ENCODE measurements at places on chromosomes 2 and 18.

- no peak for DNase-seq
These were observed 96.2 kb downstream of the KLHL29 start for GRCh38 chr2:23480957-23481797.

DNA sequence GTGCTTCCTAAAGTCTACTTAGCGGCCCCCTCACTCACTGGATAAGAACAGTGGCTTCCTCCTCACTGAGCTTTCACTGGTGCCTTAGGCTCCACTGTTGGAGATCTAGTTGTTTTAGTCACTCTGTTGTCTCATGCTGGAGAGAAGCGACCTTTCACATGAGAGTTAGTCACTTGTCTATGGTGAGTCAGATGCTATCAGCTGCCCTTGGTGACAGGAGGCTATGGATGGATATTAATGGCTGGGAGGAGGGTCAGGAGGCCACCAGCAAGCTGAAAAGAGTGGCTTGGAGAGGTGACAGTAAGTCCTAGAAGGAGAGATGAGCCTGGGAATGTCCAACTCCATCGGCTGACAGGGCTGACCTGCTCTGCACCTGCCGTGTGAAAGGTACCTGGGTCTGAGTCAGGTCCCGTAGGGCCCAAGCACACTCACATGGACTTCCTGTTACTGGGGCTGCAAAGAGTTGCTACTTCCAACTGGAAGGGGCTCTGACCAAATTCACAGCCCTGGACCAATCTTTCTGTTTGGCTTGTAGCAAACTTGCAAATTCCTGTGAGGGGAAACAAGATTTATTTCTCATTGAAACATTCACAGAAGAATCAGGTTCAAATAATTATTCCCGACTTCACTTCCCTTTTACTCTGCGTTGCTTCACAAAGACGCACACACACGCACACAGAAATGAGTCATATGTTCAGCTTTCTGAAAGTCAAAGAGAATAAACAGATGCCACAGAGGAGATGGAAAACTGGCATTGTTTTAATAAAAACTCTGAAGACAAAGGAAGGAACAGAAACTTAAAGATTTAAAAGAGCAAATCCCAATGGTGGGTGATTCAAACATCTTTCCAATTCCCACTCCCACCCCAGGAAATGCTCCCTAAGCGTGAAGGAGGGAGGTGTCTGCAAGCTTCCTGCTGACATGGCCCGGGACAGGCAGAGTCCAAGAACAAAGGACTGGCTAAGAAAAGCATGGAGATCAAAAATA, 203.5 kb upstream of the TWIST2 start:
- DNase-seq = no peak

DNA sequence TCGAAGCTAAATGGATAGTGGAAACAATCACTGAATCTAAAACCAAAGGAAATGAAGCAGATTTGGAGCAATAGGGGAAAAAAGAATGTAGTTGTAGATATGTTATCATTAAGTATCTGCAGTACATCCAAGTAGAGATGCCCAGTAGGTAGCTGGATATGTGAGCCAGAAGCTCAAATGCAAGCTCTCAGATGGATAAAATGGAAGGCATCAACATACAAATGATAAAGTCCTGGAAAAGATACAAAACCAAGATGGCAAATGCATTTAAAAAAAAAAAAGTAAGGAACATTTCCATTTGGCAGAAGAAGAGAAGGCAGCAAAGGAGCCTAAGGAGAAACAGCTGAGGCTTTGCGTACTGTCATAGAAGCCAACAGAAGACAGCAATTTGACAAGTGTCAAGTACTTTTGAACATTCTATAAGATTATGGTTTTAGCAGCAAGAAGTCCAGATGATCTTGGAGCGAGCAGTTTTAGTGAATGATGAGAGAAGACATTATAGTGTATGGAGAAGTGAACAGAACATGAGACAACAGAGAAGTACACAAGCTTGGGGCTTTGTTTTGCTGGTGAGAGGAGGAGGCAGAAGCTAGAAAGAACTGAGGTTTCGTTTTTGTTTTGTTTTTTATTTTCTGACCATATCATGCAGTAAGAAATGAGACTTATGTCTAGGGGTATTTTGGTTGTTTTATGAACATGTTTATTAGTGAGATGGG, 18.3 kb downstream of the ROCK2 start:
- no peak for DNase-seq

DNA sequence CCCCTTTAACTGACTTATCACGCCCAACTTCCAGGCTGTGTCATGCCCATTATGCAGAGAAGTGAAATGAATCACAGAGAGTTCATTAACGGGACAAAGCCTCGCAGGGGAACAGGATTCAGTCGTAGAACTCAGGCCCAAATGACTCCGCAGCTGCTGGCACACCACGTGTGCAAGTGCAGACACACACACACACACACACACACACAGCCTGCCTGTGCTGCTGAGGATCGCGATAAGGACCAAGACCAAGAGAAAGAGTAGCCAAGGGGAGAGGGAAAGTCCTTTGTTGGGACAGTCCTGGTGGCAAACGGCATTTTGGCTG, 90.0 kb upstream of the TAF1B start:
- peak; percentile 20 for DNase-seq

GRCh38 chr2:168749297-168749696, 53.1 kb upstream of the NOSTRIN start:
- no peak for DNase-seq
